ENCODE measurements at places on chromosomes 11 and 22.

- DNase-seq = no peak
Observed at GRCh38 chr22:17930455-17931313, 93.7 kb downstream of the MICAL3 start.

DNA sequence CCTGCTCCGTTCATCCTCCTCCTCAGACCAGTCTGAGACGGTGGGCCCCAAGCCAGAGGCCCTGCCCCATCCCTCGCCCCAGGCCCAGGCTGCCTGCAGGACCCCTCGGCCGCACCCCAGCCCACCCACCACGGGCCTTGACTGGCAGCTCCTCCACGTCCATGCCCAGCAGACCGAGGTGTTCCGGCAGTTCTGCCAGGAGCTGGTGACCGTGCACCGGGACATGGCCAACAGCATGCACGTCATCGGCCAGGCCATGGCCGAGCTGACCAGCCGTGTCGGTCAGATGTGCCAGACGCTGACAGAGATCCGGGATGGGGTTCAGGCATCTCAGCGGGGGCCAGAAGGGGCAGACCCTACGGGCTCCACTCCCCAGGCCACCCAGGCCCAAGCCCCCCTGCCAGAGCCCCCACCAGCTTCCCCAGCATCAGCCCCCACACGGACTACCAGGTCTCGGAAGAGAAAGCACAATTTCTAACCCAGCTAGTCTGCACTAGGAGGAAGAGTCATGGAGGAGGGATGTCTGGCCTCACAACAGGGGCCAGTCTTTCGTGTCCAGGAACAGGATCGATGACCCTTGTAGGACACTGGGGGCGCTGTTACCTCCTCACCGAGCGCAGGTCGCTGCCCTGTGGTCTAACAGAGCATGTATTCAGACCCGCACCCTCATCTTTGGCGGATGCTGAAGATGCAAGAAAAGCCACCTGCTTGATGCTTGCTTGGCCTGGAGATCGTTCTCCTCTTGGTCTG, 66.3 kb downstream of the PRDM11 start:
- DNase-seq = no peak

DNA sequence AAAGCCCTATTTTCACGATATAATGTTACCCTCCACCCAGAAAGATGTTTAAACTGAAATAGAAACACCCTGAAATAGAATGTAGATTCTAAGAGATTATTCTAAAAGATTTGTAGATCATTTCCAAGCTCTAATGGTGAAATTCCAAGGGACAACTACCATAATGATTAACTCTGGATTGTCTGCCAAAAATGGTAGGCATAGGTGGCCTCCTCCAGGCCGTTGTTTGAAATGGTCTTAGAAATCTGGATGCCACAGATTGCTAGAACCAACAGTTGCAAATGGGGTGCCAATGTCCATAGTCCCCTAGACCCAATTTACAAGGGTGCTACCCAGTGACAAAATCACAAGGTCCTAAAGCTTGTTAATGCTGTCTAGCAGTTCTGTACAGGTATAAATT, 6.7 kb upstream of the SLC6A5 start:
- no peak for DNase-seq

- DNase-seq = no peak
Observed at GRCh38 chr11:60703374-60703773, 4.0 kb downstream of the MS4A8 start.

DNA sequence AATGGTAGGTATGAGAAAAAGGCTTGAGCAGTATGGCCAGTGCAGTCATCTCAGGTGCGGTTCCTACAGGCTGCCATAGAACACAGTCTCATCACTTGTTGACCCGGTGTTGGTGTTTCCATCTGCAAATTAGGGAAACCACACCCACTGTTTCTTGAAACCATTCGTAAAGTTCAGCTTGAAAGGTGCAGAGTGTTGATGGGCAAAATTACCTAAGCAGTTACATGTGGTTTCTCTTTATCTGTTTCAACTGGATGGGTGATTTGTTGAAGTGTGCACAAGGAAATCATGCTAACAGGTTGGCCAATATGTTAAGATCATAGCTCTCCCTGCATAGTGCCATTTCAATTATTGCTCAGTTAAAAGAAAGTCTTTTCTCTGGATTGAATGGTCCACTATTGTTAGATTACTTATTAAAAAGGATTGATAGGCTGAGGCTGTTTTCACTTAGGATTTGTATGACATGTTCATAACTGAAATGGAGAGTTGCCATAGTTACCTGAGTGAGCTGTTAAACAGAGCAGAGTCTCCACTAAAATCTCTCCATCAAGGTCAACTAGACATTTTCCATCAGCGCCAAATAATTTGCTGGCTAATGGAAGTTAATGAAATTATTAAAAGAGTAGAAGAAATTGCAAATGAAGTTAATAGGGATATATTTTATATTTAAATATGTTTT, 203.1 kb upstream of the MTMR2 start:
- no peak for DNase-seq

DNA sequence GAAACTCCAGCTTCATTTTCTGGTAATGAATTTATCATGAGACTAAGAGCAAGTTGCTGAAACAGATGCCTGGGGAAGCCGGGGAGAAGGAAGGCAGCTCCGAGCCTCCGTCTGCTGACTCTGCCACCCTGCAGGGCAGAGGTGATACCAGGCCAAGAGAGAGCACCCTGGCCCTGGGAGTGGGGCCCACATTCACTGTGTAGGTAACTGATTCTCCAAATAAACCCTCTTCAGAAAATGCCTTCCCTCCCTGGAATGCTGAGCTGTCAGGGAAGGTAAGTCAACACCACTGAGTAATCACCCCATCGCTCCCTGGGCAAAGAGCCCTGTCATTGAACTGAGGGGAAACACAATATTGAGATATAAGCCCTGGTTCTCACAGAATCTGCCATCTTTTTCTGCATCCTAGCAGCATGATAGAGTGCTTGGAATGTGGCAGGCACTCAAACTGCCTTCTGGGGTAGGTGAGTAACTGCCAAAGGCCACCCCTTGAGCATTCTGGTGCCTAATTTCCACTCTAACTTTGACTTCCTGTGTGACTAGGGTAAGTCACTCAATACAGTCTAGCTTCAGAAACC, 147.6 kb downstream of the SPATA19 start:
- no peak for DNase-seq

DNA sequence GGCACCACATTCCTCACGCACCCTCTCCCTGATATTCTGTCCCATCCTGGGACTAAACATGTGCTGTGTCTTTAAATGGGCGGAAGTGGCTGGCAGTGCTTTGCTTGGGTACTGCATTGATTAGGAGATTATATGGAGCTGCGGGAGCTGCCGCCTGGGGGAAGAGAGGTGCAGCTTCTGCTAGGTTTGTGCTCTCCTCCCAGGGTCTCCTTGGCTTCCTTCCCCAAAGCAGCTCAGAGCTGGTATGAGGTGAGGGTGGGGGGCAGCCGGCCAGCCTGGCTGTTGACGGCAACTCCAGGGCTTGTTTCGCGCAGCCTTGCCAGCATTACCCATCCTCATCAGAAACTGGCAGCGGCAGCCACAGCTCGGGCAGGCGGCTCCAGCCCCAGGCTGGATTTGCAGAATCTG, 95.4 kb downstream of the GRAMD1B start:
- no peak for DNase-seq

DNA sequence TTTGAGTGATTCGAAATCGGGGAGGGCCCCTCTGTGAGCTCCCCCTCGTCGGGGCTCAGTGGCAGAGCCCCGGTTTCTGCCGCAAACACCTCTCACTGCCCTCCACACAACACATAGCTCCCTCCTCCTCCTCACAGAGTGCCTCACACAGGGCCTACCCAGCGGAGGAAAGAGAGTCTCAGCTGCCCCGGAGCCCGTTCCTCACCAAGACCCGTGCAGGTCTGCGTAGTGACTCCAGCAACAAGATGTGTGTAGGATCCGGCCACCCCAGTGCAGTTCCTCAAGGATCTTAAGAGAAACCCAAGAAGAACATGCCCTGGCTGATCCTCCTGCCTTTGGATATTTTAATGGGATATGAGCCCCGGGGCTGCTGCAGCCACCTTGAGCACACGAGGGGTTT, 238.4 kb downstream of the BRD1 start:
- no peak for DNase-seq

GRCh38 chr11:116888024-116888423, 50.6 kb upstream of the APOA1 start:
- no peak for DNase-seq

DNA sequence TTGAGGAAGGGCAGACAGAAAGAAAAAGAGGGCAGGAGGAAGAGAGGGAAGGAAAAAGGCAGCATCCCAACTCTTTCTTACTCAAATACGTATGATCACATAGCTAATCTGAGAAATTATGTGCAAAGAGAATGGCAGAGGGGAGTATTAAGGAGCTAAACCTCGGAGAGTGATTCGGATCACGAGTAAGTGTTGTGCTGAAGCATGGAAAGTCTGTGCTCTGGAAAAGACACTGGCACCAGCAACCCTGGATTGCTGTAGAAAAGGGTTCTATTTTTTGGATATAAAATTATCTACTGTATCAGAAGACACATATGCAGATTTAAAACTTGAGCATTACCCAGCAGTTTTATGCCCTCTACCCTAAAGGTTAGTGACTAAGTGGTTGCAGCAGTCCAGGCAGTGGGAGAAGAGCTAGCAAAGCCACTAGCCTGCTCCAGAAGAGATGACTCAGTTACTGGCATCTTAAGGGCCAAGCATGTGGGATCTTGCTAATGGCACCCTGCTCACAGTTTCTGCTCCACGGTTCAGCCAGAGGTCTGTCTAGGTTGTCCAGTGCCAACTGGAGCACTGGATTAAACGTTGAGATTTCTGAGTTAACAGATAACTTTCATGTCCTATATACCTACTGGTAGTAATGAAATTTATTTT, 151.7 kb downstream of the SWAP70 start:
- DNase-seq = no peak

GRCh38 chr11:120040151-120040840, 97.6 kb downstream of the TRIM29 start:
- DNase-seq = no peak

GRCh38 chr11:46672381-46672839, 28.0 kb downstream of the ARHGAP1 start:
- no peak for DNase-seq

- DNase-seq = peak; percentile 19
Observed at GRCh38 chr11:114738954-114739353, 60.6 kb downstream of the NXPE2 start.

DNA sequence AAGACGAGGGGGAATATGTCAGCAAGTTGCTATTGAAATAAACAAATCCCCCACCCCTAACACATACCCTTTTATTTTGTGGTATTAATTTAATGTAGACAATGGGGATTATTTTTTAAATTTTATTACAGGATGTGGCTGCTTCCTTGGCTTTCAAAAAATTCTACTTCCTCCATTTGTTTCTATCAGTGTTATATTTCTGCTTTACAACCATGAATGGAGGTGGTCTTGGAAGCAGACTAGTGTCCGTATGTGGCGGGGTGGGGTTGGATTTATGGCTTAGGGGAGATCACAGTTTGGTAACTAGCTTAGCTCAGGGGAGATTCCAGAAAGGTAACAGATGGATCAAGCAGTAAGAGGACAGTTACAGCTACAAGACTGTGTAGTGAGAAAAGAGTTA, 39.3 kb upstream of the PICALM start:
- no peak for DNase-seq

- DNase-seq = no peak
Observed at GRCh38 chr11:84012171-84012826, 726.1 kb upstream of the CCDC90B start.

DNA sequence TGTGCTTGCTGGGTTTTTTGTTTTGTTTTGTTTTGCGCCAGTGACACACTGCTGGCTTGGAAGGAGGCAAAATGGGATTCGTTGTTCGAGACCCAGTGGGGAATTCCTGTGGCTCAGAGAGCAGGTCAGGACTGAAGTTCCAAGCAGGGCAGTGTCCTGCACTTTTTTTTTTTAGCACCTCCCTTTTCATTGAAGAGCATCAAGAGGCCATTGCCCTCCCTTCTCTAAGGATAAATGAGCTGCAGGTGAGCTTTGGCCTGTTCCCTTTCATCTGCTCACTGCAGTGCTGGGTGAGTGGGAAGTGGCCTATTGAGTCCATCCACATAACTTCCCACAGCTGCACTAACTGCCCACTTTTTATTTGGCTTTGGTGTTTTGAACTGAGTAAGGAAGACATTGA, 87.8 kb downstream of the ARHGAP42 start:
- DNase-seq = no peak

DNA sequence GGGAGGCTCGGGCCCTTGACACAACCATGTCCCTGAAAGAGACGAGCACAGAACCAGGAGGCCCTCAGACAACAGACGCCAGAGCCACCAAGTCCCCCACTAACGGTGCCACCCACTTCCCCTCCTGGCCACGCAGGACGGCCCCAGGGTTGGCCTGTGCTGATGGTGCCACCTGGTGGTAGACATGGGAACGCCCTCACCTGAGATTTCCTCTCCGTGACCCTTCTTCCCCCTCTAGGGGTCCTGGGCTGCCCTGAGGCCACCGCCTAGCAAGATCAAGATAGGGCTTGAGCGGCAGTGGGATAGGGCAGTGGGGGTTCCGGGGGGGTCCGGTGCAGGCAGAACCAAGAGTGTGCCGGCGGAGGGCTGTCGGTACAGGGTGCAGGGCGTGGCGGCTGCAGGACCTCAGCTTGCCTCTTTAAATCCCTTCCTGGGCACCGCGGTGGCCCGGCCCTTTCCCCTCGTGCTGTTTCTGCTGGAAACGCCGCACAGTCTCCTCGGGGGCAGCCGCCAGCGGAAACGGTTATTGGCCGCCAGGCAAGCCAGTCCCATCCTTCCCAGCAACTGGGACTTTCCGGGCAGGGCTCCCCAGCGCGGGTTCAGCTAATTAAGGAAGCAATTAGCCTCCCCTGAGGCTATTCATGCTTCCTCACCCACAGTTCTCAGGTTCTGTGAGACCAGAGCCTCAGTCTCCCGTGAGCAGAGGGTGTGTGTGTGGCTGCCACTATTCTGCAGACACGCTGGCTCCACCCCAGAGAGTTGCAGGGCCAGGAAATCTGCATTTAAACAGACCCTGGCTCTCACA, 5.5 kb upstream of the NFAM1 start:
- no peak for DNase-seq

GRCh38 chr11:3873712-3874349, 18.4 kb downstream of the STIM1 start:
- DNase-seq = no peak

- no peak for DNase-seq
Observed at GRCh38 chr11:56522008-56522407, 21.0 kb downstream of the OR5M11 start.

GRCh38 chr22:32531931-32532819, 57.6 kb downstream of the FBXO7 start:
- DNase-seq = peak; percentile 35

- DNase-seq = peak; percentile 92
Observed at GRCh38 chr11:101618709-101619108, 34.9 kb upstream of the TRPC6 start.

DNA sequence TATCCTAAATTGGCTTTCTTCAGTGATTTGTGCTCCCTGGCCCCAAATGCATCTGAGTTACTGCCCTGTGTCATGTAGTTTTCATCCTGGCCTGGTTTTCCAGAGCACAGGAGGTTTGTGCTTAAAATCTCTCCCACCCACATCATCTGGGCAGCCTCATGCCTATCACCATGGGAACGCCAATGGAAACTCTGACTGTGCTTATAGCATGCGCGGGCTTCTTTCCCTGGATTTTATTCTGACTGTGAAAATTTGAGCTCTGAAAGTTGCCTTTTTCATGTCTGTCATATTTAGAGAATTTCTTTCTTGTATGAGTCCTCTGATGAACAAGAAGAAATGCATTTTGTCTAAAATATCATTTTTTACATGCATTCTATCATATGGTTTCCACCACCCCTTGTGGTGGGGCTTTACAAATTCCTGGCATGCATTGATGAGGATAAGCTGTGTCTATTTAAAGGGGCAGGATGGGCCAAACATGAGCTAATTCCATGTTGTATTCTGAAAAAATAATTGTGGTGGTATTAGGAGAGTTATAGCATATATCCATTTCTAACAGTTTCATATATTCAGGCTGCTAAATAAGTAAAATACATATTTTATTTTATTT, 55.1 kb downstream of the IRAG1 start:
- no peak for DNase-seq

GRCh38 chr11:62786318-62787004, 741 bp upstream of the TMEM179B start:
- no peak for DNase-seq
